ENCODE measurements at places on chromosomes 7 and 10. TPM values are rescaled to one million over a fixed set of nuclear protein-coding genes. Genes with fewer than 3 reads are reported as not detected.

- H3K27ac ChIP-seq, result no peak overlapping the region
- H3K4me3 ChIP-seq, result no peak overlapping the region
- H3K4me1 ChIP-seq, result no peaks in the 10 kb centered on the region
- DNase-seq, result no peak
- no peaks in the 10 kb centered on the region for H3K36me3 ChIP-seq
These were observed 139.9 kb upstream of the COBL start for GRCh38 chr7:51456431-51457060.

DNA sequence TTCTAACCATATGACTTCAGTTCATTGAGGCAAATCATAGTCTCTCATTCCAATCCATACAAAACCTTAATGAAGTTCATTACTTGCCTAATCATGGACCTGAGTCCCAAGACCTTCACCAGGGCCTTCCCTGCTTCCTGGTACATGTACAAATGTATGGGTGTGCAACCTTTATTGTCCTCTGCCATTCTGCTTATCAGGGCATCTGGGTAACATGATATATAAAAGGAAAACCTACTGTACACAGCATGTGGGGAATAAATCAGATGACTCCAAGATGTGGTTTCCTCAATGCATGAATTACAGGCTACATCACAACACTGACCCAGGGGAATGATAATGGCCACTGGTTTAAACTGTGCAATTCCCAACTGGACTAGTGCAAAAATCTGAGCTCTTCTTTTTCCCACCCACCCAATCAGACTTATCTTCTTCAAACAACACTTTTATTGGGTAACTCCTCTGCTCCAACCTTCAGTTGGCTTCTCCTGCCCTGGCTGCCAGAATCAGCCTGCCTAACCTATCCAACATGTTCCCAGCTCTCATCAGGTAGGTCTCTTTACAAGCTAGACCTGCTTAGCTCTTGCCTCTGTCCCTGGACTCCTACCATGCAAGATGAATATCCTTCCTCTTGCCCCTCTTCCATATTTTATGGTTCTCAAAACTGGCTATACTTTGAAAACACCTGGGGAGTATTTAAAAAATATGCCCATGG, 11.4 kb downstream of the GOT1 start:
- no peak for DNase-seq
- no peak overlapping the region for H3K27ac ChIP-seq
- H3K36me3 ChIP-seq, result peaks cover 33% of the 10 kb centered on the region
- peaks cover 14% of the 10 kb centered on the region for H3K4me1 ChIP-seq
- no peak overlapping the region for H3K4me3 ChIP-seq

DNA sequence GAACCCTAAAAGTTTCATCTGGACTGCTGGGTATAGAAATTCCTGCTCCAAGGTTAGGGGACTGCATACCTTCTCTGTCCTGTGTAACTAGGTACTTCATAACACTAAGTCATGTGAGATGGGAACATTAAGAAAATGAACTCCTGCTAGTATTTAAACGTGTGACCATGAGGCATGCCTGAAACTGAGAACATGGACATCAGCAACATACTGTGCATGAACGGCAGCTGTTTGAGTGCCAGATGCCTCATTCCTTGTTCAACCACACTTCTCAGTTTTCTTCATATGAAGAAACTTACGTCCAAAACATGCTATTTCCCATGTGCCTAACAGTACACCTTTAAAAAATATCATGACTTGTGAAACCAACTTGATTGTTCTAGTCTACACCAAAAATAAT, 88.5 kb downstream of the CREM start:
- H3K4me1 ChIP-seq, result peaks cover 65% of the 10 kb centered on the region
- H3K27ac ChIP-seq, result no peak overlapping the region
- no peak overlapping the region for H3K4me3 ChIP-seq
- peaks cover 34% of the 10 kb centered on the region for H3K36me3 ChIP-seq

GRCh38 chr7:94190599-94191061, 186.5 kb upstream of the BET1 start:
- H3K27ac ChIP-seq, result no peak overlapping the region
- no peak for DNase-seq
- H3K36me3 ChIP-seq, result no peaks in the 10 kb centered on the region
- H3K27me3 ChIP-seq, result peaks cover 2% of the 10 kb centered on the region

- H3K27me3 ChIP-seq, result no peaks in the 10 kb centered on the region
- H3K4me1 ChIP-seq, result no peaks in the 10 kb centered on the region
- H3K27ac ChIP-seq, result no peak overlapping the region
These were observed 267.2 kb downstream of the PAXIP1 start for GRCh38 chr7:154735766-154736165.

DNA sequence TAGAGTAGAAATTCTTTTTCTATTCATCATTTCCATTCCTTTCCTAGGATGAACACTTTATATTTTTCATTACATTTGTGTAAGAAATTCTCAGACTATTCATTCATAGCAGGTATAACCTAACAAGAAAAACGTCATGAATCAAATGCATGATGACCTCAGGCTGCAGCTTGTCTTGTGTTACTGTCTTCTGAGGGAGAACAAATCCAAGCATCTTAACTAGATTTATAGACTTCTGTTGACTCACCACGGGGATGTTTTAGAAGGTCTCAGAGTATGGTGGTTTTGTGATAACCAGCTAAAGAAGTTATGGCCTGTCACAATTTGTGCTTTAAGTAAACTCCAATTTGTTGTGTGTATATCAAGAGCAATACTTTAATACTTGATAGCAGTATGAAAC, 102.7 kb downstream of the ANKRD7 start:
- peaks cover 11% of the 10 kb centered on the region for H3K4me1 ChIP-seq
- H3K27me3 ChIP-seq, result peaks cover 16% of the 10 kb centered on the region
- H3K27ac ChIP-seq, result no peak overlapping the region
- H3K36me3 ChIP-seq, result no peaks in the 10 kb centered on the region
- DNase-seq, result no peak

GRCh38 chr10:62506371-62506770, 132.2 kb downstream of the ZNF365 start:
- no peak overlapping the region for H3K4me3 ChIP-seq
- no peaks in the 10 kb centered on the region for H3K36me3 ChIP-seq
- no peaks in the 10 kb centered on the region for H3K4me1 ChIP-seq
- no peak for DNase-seq
- no peak overlapping the region for H3K27ac ChIP-seq
- H3K27me3 ChIP-seq, result peaks cover 15% of the 10 kb centered on the region

GRCh38 chr10:131905267-131905571, 4.4 kb downstream of the PPP2R2D start:
- DNase-seq, result no peak
- H3K4me3 ChIP-seq, result peak overlapping the region; percentile 64
- peaks cover 32% of the 10 kb centered on the region for H3K36me3 ChIP-seq
- H3K4me1 ChIP-seq, result peaks cover 64% of the 10 kb centered on the region
- H3K27me3 ChIP-seq, result no peaks in the 10 kb centered on the region

The CAPZA2 gene
- 158 TPM for total RNA-seq

The FAM237B gene
- not detected for total RNA-seq

The CPEB3 gene
- 2.5 TPM for total RNA-seq

The LZTS2 gene
- total RNA-seq, result 22.7 TPM

The PTPN20 gene
- total RNA-seq, result 0.28 TPM

Data from activated CD4-positive, alpha-beta T cell treated with anti-CD3 and anti-CD28 coated beads, Interleukin-2, amount 10 ng/mL, durations not matched to agents 24 days and 14 days (primary cell).